ENCODE measurements at places on chromosomes 7 and 10.

DNA sequence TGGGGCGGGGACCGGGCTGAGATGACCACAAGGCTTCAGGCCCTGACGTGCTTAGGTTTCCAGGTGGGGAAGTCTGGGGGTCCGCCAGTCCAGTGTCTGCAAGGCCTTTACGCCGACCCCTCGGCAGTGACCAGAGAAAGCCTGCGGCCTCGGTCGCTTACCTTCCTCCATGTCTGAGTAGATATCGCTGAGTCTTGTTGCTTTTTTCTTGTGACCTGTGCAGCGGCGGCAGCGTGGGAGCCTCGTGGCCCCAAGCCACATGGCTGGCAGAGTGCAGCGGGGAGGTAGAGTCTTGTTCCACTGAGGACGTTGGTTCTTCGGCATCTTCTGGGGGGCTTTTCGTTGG, 329 bp downstream of the NOLC1 start:
- peak; percentile 22 for DNase-seq

- no peak for DNase-seq
Measured at GRCh38 chr10:132395704-132396493, 1.1 kb upstream of the PWWP2B start.

DNA sequence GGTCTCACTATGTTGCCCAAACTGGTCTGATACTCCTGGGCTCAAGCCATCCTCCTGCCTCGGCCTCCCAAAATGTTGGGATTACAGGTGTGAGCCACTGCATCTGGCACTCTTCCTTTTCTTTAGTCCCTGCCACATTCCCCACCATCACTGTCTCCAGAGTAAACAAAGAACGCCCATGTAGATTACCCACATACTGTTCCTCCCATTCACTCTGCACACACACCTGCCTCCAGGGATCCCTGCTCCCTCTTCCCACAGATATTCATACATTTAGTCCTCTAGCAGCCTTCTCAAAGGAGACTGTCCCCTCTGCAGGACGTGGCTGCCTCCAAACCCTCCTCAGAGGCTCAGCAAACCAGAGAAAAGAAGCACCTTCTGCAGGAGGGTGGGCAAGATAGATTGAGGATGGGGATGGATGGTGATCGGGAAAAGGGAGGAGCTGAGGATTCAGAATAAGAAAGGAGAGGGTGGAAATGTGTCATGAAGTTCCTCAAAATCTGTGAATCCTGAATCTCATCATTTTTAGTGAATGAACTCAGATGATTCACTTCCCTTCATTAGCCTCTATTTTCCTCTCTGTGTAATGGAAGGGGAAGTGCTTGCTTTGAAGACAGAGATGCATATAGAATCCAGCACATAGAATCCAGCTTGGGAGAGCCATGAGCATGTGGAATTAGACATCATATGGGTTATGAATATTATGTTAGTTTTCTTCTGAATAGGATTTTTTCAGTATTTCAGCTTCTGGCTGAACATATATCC, 5.5 kb upstream of the PLAU start:
- no peak for DNase-seq

DNA sequence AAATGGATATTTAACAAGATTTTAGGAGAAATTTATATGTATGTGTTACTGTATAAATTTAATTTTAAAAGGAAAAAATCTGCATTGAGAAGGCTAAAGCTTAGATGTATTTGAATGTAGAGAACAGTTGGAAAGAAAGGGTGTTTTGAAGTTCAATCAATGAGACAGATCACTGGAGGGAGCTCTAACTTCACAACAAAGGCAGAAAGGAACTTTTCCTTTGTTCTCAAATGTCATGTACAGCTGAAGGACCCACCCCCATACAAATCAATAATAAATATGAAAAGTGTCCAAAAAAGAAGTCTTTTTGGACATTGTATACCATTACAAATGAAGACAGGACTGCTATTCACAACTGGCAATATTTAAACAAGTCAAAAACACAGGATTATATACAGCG, 403.4 kb downstream of the DNAJB9 start:
- no peak for DNase-seq

DNA sequence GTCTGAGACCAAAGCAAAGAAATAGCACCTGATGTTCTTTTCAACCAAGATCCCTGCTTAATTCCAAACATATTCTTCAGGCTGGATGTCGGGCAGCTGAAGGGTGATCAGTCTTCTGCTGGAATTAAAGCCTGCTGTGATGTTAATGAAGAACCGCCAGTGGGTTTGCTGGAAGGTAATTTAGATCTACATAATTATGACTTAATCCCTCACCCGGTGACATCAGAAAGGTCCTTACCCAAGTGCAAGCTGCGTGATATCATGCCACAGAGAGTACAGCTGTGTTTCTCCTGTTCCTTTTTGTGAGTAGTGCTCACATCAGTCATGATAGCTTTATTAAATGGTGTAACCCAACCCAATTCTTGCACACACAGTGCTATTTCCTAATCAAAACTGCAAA, 29.1 kb upstream of the LRGUK start:
- DNase-seq, result no peak

- no peak for DNase-seq
Measured at GRCh38 chr10:94293354-94293753, 69.4 kb downstream of the NOC3L start.

GRCh38 chr7:139035586-139036353, at the start of gene ZC3HAV1L:
Gene ZC3HAV1L, minus strand, starts transcription at chr7:139036042. Its CDS starts 25 bp downstream, at chr7:139036017.
- no peak for DNase-seq

DNA sequence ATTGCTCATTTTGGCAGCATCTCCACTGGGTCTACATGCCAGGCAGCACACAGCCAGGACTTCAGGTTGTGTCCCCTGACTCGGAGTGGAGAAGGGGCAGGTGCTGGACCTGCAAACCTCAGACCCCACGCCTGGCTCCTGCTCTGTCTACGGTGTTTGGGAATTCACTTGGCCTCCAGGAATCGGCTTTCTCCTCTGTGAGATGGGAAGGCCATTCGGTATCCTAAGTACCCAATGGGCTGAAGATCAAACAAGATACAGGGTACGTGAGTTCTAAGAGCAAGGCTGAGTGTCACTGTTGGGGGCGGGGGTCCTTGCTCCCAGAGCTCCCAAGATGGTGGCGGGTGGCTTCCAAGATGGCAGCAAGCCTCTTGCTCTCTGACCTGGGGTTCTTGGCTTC, 73.2 kb upstream of the EN2 start:
- DNase-seq, result no peak

- no peak for DNase-seq
Measured at GRCh38 chr10:126062131-126063032, 166.0 kb downstream of the FANK1 start.

- no peak for DNase-seq
Measured at GRCh38 chr10:132178046-132178445, 8.7 kb upstream of the DPYSL4 start.

DNA sequence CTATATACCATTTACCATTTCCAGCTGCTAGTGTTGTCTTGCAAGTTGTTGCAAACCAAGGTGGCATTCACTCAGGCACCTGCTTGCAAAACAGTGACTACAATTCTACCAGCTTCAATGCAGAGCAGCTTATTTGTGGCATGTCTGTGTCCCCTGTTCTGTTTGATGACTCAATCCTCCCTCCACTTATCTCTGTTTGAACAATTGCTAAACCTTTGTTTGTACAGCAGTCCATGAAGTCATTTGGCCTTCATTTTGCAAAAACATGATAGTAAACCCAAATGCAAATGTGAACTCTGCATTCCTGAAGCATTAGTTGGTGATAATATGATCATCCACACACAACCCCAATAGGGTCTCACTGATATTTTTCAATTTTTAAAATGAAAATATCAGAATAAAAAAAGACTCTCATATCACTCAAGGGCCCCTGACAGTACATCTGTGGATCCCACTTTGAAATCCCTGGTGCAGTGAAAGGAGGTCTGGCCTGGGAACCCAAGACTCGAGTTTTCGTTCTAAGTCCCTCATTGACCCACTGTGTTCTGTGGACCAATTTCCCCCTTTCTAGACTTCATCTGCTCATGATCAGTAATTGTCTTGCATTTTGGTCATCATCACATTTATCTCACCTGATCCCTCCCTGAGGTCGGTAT, 425.4 kb downstream of the RPS24 start:
- no peak for DNase-seq

DNA sequence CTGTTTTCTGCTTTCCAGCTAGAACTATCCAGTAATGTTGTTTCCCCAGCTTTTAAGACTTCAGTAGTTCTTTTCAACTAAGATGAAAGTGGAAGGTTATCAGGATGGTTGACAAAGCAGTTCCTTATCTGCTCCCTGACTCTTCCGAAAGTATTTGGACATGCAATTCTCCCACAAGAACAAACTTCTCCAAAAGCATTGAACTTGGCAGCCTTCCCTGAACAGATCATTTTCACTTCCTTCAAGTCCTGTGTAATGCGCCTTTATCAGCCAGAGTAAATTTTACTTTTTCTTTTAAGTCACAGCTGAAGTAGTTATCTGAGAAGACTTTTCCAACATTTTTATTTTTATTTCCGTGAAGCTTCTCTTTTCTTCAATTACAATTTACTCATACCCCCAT, 39.7 kb downstream of the CDC14C start:
- DNase-seq, result no peak

GRCh38 chr7:101630591-101630990, 1.5 kb upstream of the MYL10 start:
- no peak for DNase-seq

- peak; percentile 67 for DNase-seq
Measured at GRCh38 chr10:88990384-88991160, at the start of gene FAS. Gene FAS, plus strand, starts transcription at chr10:88990798. Its CDS starts 79 bp downstream, at chr10:88990877.

DNA sequence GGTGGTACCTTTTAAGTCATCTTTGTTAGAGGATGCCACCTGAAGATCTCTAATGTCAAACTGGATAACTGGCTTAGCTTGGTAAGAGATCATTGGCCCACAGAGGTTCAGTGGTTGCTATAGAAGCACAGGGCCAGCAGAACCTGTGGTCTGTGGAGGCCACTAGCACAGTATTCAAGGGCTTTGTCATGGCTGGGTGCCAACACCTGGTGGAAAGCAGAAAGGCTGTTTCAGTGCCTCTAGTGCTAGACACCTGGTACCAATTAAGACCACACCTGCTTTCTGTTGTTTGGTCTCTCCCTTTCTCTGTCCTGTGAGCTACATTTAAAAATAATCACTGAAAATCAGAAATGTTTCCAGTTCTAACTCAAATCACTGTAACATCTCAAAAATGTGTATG, 10.0 kb upstream of the PCGF5 start:
- DNase-seq, result no peak

- DNase-seq, result no peak
Measured at GRCh38 chr7:2016761-2017480, 215.8 kb downstream of the MAD1L1 start.

GRCh38 chr7:74453322-74454011, at the start of gene GTF2IRD1:
Gene GTF2IRD1, plus strand, starts transcription at chr7:74453906. Its CDS starts 54,175 bp downstream, at chr7:74508081.
- no peak for DNase-seq

DNA sequence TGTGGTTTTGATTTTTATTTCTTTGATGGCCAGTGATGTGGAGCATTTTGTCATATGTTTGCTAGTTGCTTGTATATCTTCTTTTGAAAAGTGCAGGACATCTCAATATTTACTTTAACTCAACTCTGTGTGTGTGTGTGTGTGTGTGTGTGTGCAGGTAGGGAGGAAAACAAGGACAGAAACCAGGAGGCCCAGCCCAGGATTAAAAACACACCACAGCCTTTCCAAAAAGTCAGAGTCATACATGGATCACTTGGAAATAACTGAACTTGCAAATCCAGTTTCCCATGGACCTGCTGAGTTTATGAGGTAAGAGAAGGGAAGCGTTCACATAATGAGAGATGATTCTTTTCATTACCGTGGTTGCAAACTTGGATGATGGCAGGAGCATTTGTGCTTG, 189.9 kb upstream of the LYZL1 start:
- DNase-seq, result no peak

GRCh38 chr7:50207686-50208255, 96.7 kb upstream of the IKZF1 start:
- DNase-seq, result no peak

DNA sequence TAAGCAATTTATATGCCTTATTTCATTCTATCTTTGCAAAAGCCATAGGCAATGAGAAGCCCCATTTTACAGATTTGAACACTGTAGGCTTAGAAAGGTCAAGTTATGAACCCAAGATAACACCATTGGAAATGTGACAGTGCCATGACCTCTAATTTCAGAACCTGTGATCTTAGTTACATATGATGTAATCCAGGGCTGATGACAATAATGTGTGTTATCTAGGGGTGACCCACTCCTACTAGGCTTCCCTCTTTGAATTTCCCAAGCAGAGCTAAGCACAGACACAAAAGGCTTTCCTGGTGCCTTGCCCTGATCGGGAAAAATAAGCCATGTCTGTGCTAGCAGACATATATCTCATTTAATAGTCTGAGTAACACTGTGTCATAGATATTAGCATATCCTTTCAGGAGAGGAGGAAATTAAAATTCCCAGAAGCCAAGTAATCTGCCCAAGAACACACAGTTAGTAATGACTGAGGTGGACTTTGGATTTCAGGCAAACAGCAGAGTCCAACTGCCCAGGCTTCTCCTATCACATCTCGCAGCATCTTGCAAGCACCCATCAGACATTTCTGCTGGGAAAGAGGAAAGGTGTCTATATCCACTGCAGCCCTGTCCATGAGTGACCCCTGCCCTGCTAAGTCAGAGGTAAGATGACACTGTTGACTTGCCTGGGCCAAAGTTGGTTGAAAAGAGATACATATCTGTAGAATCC, 2.8 kb upstream of the TECTB start:
- DNase-seq, result no peak

DNA sequence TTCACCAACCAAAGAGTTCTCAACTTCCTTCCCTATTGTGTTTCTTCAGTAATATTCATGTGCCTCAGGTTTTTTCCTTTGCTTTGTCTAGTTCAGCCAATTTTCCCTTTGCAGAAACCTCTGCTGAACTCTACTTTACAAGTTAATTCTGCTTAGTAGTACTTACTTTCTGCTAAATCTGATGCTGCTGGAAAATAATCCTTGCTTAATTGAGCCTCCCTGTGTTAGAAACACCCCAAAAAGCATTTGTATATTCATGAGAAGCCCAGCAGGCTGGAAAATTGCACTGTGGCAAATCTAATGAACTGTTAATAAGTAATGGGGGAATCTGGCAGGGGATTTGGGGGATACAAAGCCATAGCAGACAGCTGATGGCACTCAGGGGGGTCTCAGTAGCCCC, 78.5 kb downstream of the CDCA7L start:
- DNase-seq, result no peak

- no peak for DNase-seq
Measured at GRCh38 chr7:158517571-158517970, 70.1 kb downstream of the PTPRN2 start.

- no peak for DNase-seq
Measured at GRCh38 chr10:93921338-93921737, 27.6 kb downstream of the SLC35G1 start.

GRCh38 chr7:140275069-140275965, 98.5 kb upstream of the KDM7A start:
- no peak for DNase-seq

DNA sequence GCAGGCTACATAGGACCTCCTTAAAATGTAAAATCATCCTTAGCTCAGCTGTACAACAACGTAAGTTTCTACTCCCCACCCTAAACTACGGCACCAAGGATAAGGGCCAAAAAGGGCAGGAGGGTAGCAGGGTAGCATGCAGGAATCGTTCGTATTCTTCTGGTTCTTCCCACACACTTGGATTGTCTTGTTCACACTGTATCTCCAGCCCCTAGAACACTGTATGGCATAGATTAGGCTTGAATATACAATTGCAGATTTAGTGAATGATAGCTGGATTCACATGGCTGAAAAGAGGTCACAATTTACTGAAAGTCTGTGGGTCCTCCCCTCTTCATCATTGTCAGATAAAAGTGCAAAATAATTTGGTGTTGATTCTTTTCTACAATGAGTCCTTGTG, 28.2 kb upstream of the PRKAR2B start:
- no peak for DNase-seq

- no peak for DNase-seq
Measured at GRCh38 chr10:114674346-114674745, 16.3 kb upstream of the ABLIM1 start.

GRCh38 chr7:84783141-84783778, 403.6 kb downstream of the SEMA3D start:
- no peak for DNase-seq

Data from activated CD8-positive, alpha-beta memory T cell treated with anti-CD3 and anti-CD28 coated beads for 4 hours (primary cell).